Effector memory CD4-positive, alpha-beta T cell (primary cell): ENCODE measurements at places on chromosomes 5 and 9.

DNA sequence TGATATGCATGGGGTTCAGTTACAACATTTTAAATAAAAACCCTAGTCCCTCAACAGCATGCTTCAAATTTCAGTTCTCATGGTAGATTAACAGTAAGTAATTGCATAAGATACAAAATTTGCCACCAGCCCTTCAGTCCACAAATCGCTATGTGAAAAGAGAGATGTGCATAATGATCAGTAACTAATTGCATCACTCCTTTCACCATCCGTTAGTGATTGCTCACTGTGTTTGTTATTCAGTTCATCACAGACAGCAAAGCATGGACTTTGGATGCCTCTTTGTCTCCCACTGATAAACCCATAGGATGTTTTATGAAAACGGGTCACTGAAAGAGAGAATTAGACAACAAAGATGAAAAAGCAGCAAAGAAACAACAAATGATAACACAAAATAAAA lies 103.2 kb downstream of the MCTP1 start:
- no peak for DNase-seq

- no peak for DNase-seq
Observed at GRCh38 chr5:130227699-130228098, 323.4 kb downstream of the CHSY3 start.

GRCh38 chr5:7850395-7851239 lies at the start of gene CFAP90:
Gene CFAP90, minus strand, starts transcription at chr5:7851133. Its CDS starts 112 bp downstream, at chr5:7851021.
- peak; percentile 19 for DNase-seq

DNA sequence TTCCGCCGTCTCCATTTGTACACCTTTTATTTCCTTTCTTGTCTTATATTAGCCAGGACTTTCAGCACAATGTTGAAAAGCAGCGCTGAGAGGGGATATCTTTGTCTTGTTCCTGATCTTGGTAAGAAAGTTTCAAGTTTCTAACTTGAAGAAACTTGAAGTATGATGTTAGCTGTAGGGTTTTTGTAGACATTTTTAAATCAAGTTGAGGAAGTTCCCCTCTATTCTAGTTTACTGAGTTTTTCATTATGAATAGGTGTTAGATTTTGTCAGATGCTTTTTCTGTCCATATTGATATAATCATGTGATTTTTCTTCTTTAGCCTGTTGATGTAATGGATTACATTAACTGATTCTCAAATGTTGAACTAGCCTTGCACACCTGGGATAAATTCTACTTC lies 425.7 kb downstream of the PIK3R1 start:
- no peak for DNase-seq

- DNase-seq: no peak
Observed at GRCh38 chr5:131997026-131997726, 14.3 kb downstream of the ACSL6 start.

GRCh38 chr5:24773261-24773660 lies 128.5 kb upstream of the CDH10 start:
- DNase-seq: no peak

DNA sequence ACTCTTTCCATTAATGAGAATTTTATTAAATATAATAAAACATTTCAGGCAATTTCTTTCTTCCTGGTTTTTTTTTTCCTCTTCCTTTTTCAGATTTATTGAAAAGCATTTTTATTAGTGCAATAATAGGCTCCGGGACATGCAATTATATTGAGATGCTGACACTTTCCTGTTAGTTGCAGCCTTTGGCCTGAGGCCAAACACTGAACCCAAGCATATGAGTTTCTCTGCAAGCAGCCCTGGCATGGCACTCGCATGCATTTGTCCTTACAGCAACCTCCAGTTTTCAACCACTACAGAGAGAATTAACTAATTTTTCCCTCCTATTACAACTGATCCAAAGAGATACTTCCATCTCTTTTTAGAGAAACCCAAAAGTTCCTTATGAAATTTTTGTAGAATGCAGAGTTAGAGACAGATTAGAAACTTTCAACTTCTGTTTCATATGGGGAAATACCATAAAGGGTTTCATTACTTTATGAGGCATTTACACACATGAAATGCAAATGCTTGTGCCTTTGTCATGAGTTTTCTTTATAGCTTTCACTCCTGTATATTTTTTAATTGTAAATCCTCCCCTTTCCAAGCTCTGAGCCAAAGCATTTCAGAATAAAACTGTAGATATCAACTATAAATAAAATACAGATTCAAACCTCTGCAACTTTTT lies 183.0 kb downstream of the CETN3 start:
- DNase-seq: no peak

DNA sequence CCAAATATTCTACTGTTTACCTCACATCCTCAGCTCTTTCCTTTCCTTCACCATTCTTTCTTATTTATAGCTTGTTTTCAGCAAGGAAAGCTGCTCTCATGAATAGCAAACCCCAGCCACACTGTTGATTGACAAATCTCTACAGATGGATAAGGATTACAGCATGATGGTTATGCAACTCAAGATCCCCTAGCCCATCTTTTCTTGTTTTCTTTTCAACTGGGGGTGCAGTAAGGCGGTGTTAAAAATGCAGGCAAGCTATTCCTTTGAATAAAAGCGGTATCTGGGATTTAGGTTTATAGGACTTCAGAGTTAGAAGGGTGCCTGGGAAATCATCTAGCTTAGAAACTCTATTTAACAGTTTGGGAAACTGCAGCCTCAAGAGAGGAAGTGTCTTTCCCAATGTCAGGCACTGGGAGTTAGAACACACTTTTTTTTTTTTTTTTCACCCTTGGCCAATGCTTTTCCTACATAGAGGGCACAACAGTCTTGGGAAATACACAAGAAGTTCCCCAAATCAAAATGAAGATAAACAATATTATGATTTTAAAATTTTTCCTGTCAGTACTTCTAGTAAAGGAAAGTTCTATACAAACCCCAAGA lies 2.6 kb downstream of the SPARC start:
- no peak for DNase-seq
